ENCODE measurements at places on chromosomes 16 and 17.

DNA sequence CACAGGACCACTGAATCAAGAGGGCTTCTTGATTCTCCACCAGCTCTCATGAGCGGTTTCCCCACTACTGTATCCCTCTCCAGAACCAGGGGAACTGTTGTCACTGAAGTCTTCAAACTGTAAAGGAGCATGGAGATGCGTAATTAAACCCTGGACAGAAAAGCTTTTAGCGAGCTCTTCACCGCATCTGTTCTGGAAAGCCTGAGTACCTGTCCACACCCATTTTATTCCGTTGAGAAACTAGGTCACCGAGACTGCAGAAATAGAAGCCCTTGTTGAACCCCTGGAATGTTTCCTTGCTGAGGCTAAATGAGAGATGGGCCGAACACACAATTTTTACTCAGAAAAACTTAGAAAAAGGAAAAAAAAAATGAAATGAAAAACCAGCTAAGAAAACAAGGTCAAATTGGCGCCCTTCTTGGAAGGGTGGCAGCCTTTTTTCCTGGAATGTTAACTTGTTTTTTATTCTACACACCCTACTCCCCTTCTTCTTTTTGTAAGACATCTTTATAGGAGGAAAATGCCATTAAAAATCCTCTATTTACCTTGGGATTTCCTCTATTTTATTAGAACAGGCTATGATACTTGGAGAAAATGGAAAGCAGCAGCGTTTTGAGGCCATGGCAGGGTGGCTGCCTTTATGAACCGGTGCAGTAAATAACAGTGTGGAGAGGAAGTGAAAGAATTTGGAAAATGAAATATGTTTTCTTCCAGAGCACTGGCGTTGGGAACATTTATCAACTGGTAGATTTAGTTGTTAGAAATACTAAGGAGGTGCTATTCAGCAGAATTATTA lies 52.6 kb upstream of the CRISPLD2 start:
- H3K4me3 ChIP-seq = no peak overlapping the region
- peaks cover 25% of the 10 kb centered on the region for H3K36me3 ChIP-seq
- H3K27me3 ChIP-seq = no peaks in the 10 kb centered on the region
- peaks cover 4% of the 10 kb centered on the region for H3K4me1 ChIP-seq
- DNase-seq = no peak

DNA sequence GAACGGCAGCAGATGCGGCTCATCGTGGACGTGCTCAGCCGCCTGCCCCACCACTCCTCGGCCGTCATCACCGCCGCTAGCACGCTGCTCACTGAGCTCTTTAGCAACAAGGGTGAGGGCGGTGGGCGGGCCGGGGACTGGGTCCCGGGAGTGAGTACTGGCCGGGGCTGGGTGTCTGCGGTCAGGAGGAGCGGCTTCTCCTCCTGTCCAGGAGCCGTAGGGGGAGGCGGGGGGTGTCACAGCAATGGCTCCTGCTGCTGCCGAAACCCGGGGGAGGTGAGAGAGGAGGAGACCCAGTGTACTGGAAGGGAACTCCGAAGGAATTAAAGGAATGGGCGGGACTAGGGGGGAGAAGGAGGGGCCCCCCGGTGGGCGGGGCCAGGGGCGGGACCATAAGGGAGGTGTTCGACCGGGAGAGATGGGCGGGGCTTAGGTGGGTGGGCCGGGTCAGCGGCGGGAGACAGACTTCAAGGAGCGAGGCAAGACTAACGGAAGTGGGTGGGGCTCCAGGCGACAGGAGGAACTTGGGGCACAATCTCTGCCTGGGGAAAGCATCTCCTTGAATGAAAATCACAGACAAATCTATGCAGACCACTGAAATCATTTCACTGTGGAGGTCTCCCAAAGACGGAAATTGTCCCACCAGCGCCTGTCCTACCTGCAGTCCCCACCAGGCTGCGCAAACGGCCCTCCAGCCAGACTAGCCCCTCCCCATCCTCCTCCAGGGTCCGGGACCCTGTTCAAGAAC lies 2.4 kb downstream of the NAGS start:
- H3K4me1 ChIP-seq = peaks cover 28% of the 10 kb centered on the region
- H3K36me3 ChIP-seq = no peaks in the 10 kb centered on the region
- H3K27me3 ChIP-seq = no peaks in the 10 kb centered on the region
- DNase-seq = peak; percentile 100
- H3K27ac ChIP-seq = peak overlapping the region; percentile 90

DNA sequence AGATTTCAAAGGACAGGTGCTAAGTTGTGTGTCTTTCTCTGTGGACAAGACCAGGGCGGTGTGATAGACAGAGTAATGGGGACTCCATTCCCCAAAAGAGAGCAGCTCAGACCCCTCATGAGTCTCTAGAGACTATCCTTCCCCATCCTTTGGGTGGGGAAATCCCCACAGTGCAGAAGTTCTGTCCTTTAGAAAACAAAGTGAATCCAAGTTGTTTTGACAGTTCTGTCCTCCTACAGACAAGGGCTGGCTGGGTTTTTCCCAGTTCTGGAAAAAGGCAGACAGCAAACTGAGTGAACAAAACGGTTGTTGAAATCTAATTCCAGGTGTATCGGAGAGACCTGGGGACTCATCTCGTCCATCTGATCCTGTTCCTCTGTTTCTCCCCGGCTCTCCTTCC lies 11.0 kb upstream of the HAS3 start:
- H3K36me3 ChIP-seq = no peaks in the 10 kb centered on the region
- H3K27me3 ChIP-seq = no peaks in the 10 kb centered on the region
- H3K4me1 ChIP-seq = peaks cover 39% of the 10 kb centered on the region
- no peak overlapping the region for H3K4me3 ChIP-seq

DNA sequence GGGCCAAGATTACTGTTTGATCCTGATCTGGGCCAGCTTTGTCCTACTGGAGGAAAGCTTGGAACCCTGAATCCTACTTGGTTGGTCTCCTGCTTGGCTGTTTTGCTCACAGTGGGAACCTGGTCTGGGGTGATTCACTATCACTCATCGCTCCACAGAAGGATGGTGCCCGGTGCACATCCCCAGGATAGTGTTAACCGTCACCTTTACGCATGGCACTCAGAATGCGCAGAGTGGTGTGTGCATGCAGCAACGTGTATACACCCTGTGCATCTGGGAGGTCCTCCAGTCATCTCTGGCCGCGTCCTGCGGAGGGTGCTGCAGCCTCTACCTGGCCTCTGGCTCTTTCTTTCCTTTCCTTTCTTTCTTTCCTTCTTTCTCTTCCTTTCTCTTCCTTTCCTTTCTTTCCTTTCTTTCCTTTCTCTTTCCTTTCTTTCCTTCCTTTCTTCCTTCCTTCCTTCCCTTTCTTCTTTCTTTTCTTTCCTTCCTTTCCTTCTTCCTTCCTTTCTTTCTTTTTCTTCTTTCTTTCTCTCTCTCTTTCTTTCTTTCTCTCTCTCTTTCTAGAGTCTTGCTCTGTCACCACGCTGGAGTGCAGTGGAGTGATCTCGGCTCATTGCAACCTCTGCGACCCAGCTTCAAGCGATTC lies 13.1 kb downstream of the SOCS3 start:
- no peak overlapping the region for H3K4me3 ChIP-seq
- no peaks in the 10 kb centered on the region for H3K36me3 ChIP-seq
- H3K27ac ChIP-seq = no peak overlapping the region
- DNase-seq = no peak
- peaks cover 21% of the 10 kb centered on the region for H3K4me1 ChIP-seq

DNA sequence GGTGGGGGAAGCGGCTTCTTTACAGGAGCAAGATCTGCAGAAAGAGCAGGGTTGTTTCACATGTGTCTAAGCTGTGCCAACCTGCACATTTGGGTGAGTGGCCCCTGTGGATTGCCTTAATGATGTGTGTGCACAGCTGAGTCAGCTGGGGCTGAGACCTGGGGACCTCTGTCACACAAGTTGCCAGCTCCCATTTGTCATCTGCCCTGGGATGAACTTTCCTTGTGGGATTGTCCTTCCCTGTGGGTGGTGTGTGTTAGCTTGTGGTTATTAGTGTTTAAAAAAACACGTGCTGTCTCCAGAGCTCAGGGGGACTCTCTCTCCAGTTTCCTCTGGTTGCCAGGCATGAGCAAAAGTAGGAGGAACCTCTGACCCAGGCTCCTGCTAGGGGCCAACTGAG lies 400.5 kb upstream of the CCL2 start:
- no peak overlapping the region for H3K4me3 ChIP-seq
- no peak for DNase-seq
- no peaks in the 10 kb centered on the region for H3K27me3 ChIP-seq

DNA sequence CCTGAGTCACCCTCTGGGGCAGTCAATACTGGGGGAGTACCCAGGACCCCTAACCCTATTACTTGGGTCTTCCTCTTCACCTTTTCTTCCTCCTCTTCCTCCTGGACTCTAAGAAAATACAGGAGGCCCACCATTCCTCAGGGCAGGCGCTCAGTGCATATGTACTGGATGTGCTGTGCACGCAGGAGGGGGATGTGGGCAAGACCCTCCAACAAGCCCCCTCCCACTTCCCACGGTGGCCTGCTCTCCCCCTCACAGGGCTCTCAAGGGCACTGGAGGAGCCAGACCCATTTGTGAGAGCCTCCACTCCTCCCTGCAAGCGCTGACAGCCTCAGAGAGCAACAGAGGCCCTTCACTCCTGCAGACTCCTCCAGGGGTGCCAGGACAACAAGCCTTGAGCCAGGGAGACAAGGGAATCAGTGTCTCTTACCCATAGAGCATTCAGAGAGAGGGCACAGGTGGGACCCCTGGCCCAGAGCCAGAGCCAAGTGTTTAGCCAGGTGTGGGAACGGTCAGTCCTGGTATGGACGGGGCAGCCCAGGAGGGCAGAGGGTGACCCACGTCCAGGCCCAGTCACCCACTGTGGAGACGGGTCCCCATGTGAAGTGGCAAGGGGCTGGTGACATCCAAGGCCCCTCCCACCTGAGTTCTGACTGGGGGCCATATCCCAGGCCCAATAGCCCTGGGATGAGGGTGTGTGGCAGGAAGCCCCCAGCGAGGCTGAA lies 27.3 kb upstream of the KSR1 start:
- H3K27ac ChIP-seq = no peak overlapping the region
- no peaks in the 10 kb centered on the region for H3K36me3 ChIP-seq
- H3K4me1 ChIP-seq = no peaks in the 10 kb centered on the region
- no peak overlapping the region for H3K4me3 ChIP-seq
- no peaks in the 10 kb centered on the region for H3K27me3 ChIP-seq
- DNase-seq = no peak

DNA sequence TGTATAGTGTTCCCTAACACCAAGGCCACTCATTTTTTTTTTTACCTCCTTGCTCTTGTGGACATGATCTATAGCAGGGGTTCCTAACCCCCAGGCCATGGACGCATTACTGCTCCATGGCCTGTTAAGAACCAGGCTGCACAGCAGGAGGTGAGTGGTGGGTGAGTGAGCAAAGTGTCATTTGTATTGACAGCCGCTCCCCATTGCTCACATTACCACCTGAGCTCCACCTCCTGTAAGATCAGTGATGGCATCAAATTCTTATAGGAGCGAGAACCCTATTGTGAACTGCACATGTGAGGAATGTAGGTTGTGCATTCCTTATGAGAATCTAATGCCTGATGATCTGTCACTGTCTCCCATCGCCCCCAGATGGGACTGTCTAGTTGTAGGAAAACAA lies 342.0 kb downstream of the SOX9 start:
- peaks cover 79% of the 10 kb centered on the region for H3K4me1 ChIP-seq
- no peaks in the 10 kb centered on the region for H3K27me3 ChIP-seq
- no peaks in the 10 kb centered on the region for H3K36me3 ChIP-seq

DNA sequence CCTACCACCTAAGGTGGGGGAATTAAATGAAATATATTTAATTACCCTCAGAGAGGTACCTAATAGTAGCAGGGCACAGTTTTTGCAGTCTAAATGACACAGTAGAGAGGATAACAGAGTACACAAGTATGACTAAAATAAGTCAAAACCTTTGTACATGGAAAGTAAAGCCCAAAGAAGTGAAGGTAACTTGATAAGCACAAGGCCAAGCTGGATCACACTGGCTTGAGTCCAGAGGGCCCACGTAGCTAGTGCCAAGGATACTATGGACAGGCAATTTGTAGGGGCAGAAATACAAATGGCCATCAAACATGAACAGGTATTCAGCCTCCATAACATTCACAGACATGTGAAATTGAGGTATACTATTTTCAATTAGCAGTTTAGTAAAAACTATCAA lies 7.6 kb downstream of the MYO18A start:
- no peaks in the 10 kb centered on the region for H3K27me3 ChIP-seq
- peaks cover 17% of the 10 kb centered on the region for H3K4me1 ChIP-seq

DNA sequence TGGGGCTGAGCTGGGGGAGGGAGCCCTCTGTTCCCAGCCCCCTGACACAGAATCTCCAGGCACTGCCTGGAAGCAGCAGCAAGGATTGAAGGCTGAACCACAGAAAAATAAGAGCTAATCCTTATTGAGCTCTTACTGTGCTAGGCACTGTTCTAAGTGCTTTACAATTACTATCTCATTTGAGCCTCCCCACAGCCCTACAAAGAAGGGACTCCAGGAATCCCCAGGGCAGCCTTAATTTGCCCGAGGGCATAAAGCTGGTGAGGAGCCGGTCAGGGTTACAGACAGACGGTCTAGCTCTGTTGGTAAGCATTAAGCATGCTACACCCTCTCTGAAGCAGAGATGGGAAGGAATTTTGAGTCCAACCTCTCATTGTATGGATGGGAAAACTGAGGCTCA lies 7.0 kb downstream of the SAMD14 start:
- DNase-seq = no peak
- H3K36me3 ChIP-seq = no peaks in the 10 kb centered on the region
- H3K4me3 ChIP-seq = no peak overlapping the region
- no peaks in the 10 kb centered on the region for H3K27me3 ChIP-seq

GRCh38 chr17:5707482-5707881 lies 123.2 kb upstream of the NLRP1 start:
- DNase-seq = no peak
- H3K27me3 ChIP-seq = no peaks in the 10 kb centered on the region

DNA sequence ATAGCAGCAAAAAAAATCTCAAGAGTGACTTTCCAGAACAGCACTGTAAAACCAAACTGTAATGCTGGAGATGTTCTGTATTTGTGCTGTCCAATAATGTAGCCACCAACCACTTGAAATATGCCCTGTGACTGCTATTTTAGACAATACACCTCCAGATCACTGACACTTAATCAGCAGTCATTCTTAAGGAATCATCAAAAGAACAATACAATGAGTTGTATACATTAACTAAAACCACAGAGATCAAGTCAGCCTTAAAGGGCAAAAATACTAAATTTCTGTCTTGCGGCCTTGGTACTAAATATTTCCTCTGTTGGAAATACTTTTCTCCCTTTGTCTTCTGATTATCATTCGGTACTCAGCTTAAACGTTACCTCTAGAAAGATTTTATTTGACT lies 33.6 kb upstream of the ANKFY1 start:
- no peaks in the 10 kb centered on the region for H3K36me3 ChIP-seq
- no peaks in the 10 kb centered on the region for H3K27me3 ChIP-seq
- no peaks in the 10 kb centered on the region for H3K4me1 ChIP-seq
- no peak overlapping the region for H3K27ac ChIP-seq
